ENCODE measurements at places on chromosomes 3 and 15.

DNA sequence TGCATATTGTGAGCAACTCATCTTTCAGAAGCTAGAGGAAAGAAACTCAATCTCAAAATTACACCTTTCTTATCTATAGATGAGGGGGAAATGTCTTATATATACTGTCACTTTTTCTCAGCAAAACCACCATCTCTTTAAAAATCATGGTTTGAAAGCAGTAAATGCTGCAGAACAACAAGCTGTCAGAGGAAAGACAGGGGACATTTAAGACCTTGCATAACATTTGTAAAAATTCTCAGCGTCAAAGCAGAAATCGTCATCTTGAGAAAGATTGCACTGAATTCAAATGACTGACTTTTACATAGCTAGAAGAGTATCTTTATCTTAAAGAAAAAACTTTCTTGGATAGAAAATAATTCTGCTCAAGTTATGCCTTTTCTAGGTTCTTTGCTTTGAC is 122.2 kb upstream of the CADPS start:
- no peak for DNase-seq

DNA sequence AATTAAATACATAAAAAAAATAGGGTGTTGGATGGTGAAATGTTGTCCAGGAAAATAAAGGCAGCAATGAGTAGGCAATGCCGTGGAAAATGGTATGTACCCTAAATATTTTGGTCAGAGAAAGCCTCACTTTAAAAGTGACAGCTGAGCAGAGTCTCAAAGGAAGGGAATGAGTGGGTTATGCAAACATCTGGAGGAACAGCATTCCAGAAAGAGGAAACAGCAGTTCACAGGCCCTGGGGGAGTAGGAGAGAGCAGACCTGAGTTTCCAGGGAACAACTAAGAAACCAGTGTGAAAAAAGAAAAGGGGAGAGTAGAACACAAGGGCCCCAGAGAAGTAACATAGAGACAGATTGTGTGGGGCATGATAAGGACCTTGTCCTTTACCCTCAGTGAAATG is 230.0 kb upstream of the CNTN3 start:
- DNase-seq, result no peak

GRCh38 chr3:183313351-183313750 is 60.3 kb downstream of the B3GNT5 start:
- no peak for DNase-seq

DNA sequence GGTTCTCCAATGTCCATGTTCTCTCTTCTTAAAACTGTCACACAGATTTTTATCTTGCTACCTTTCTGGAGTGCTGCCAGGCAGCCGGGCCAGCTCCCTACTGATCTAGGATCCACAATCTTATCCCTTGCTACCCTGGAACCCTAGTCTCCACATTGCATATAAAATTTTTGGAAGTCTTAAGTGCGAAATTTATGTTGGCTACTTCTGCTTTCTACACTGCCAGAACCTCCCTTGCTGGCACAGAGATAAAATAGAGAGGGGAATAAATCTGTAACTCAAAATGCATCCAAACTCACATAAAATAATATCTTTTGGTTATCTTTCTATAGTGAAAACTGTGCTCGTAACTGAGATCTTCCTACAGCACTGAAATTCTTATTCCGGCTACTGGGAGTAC is 182.6 kb downstream of the ZPLD1 start:
- no peak for DNase-seq

DNA sequence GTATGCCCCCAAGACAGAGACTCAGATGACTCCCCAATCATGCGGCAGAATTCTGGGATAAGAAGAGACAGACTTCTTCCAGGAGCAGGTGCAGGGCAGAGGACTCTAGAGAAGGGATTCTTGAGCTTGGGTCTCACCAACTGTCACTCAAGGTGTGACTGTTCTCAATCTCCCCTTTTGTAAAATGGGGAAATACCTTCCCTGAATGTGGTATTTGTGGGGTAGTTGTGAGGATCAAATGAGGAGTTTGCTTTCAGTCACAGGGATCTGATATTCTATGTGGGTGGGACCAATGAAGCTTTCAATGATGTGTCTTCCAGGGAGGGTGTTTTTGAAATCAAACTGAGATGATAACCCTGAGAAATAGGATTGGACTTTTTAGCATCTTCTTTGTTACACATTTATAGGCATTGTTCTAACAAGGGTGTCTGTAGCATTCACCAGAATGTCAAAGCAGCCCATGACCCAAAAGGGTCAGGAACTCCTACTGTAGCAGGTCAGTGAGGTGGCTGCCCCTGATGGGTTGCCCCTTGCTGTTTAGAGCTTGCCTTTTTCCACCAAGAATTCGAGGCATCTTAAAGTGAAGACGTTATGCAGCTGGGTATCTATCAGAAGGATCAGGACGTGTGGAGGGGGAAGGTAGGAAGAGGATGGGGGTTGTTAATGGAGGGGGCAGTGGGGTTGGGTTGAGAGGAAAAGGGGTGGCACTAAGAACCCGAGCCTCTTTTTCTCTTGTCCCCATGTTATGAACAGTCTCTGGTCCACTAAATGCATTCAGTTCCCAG is 28.8 kb downstream of the UMPS start:
- no peak for DNase-seq

DNA sequence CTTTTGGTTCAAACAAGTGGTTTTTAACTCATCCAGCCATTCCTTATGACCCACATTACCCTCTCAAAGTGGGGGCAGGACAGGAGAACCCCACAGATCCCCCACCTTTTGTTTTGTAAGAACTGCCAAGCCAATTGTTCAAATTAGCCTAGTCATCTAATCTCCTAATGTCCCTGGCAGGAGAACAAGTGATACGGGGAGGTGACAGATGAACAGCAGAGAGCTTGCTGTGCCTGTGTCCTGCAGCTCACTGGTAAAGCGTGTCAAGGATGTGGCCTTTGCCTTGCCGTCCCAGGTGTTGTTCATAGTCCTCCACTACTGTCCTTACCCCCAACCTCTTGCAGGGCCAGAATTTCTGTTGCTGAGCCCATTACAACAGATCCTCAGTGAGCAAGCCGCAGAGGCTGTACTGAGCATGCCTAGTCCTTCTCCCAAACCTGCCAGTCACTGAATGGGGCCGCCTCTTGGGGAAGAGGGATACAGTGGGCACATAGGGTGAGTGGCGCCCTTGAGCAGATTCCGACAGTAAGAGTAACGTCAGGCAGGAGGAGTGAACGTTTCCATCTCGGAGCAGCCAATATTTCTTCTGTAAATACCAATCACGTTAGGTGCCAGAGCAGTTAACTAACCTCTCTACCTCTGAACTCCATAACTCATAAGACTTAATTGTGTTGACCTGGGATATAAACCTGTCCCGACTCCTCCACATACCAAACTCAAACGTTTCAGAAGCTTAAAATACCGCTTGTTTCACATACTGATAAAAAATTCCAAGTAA is 87.4 kb downstream of the ITPR1 start:
- DNase-seq, result no peak

DNA sequence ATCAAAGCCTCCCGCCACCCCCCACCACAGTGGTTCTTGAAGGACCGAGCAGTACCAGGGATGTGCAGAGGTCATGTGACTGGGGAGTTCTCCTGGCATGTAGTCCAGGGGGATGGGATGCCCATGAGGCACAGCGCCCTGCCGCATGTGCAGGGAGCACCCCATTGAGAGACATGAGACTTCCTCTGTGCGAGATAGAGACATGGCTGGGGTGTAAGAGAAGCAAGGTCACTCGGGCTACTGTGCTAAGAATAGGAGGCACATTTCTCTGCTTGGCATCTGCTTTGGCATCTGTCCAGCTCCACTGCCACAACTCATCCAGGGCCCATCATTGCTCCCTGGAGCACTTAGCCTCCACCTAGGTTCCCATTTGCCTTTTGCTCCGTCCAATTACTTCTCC is 2.4 kb upstream of the CYP1A1 start:
- peak; percentile 13 for DNase-seq

Measured in NCI-H524 treated with DMSO at 0.1 percent for 48 hours (cell line).